Head of caudate nucleus (tissue), 42 donors: ENCODE measurements at places on chromosomes 6 and 20.

DNA sequence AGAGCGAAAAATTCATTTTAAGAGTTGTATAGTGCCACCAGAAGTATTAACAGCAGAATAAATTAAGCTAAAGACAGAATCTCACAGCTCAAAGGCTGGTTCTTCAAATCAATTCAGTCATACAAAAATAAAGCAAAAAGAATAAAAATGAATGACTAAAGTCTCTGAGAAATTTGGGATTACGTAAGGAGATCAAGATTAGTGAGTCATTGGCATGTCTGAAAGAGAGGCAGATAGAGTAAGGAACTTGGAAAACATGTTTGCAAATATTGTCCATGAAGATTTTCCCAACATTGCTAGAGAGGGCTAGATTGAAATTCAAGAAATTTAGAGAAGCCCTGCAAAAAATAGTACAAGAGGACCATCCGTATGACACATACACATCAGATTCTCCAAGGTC, 1413.9 kb upstream of the ADGRB3 start:
- DNase-seq, result no peak

DNA sequence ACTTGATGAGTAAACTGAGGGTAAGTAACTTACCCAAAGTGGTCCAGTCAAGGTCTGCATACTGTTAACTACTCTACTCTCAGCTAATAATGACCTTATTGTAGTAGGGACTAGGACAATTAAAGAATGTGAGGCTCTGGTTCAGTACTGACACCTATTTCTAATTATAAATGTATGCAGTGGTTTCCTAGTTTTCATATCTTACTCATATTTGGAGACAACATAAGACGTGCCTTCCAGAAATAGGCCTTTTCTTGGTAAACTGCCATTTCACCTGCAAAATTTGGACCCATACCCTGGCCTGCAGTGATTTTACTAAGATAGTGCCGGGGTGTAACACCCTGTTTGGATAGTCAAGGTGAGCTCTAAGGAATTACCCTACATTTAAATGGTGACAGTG, 24.7 kb downstream of the GJA1 start:
- no peak for DNase-seq

DNA sequence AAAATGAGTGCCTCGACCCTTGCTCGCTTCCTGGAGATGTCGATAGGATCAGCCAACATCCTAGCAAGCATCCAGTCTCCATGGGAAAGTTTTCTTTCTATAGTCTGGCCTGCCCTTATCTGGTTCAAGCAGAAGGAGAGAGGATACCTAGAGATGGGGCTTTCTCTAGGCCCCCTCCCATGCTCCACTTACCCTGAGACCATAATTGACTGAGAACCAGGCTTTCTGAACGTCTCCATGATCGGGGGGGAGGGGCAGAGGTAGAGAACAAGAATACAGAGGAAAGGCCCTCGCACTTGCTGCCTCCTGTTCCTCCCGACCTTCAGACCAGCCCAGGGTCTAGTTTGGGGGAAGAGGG, 31.6 kb upstream of the EPB41L1 start:
- no peak for DNase-seq

DNA sequence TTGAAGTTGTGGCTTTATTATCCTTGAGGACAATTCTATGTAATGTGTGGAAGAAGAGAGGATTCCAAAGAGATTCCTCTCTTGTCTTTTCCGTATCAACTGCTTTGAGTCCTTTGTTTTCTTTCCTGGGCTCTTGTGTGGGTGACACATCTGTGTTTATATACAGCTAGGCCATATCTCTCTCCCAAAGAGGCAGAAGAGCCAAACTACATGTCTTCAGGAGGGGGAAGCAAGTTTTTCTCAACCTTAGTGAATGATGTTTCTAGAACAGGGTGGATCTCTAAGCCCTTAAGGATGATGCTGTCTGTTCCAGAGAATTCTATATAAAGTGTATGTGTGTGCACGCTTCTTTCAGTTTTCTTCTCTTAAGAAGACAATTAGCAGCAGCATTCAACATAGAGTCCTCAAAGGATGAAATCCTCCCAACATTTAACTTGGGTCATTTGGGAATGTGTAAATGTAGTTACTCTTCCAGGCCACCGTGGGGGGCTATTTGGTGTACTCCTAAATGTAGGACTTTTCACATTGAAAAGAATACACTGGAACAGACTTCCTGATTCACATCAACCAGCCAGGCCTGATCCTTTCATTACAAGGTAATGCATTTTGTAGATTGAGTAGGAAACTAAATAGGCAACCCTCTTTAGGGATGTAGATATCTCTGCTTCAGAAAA, 92.8 kb upstream of the EEF1E1 start:
- DNase-seq, result no peak

- DNase-seq, result peak; percentile 66
Measured at GRCh38 chr6:131949909-131950766, 1.0 kb downstream of the CCN2 start.

- DNase-seq, result no peak
Measured at GRCh38 chr6:70151616-70152015, 151.3 kb downstream of the COL9A1 start.

DNA sequence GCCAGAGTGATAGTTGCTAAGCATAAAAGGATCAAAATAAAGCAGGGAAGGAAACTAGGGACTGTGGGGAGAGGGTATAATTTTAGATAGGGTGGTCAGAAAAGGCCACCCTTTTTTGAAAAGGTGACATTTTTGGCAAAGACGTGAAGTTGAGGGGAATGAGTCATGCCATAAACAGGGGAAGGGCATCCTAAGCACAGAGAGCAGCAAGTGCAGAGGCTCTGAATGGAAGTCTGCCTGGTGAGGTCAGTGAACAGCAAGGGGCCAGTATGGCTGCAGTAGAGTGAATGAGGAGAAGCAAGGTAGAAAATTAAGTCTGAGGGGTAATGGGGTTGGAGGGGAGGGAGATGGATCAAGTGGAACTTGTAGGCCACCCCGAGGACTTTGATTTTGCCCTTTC, 2.4 kb downstream of the KLC4 start:
- DNase-seq, result no peak

DNA sequence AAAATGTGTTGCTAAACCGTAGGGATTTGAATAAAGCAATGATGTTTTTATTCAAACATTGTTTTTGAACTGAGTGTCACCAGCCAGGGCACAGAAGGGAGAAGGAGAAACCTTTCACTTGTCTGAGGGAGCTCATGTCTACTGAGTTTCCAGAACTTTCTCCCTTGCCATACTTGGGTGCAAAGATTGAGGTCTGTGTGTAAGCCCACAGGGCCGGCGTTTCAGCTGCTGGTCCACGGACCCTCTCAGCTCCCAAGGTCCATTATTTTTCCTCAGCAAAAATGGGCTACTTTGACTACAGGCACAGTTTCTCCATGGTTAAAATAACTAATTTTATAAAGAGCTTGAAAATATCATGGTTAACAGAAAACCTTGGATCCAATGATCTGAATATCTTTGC, 32.6 kb downstream of the PSMG4 start:
- DNase-seq, result no peak

- DNase-seq, result no peak
Measured at GRCh38 chr20:635893-636338, 17.1 kb downstream of the SRXN1 start.

GRCh38 chr20:48850257-48850976, 22.6 kb upstream of the PREX1 start:
- DNase-seq, result no peak

GRCh38 chr6:100229512-100229911, 235.2 kb downstream of the SIM1 start:
- DNase-seq, result no peak

- DNase-seq, result no peak
Measured at GRCh38 chr6:101001012-101001411, 119.9 kb upstream of the ASCC3 start.

GRCh38 chr20:63509088-63509564, 10.2 kb upstream of the EEF1A2 start:
- no peak for DNase-seq

DNA sequence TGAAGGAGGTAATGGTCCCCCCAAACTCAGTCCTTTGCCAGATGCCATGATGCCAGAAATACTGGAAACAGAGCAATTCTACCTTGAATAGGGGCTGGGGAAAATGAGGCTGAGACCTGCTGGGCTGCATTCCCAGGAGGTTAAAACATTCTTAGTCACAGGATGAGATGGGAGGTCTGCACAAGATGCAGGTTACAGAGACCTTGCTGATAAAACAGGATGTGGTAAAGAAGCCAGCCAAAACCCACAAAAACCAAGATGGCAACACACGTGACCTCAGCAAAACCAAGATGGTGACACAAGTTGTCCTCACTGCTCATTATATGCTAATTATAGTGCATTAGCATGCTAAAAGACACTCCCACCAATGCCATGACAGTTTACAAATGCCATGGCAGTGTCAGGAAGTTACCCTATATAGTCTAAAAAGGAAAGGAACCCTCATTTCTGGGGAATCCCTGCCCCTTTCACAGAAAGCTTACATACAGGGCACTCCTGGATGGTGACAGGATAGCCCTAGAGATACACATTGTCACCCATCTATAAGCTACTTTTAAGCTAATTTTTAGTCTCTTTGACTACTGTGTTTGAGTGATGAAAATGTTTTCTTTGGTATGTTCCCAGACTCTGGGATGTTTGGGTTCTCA, 979.7 kb downstream of the TBC1D32 start:
- no peak for DNase-seq

DNA sequence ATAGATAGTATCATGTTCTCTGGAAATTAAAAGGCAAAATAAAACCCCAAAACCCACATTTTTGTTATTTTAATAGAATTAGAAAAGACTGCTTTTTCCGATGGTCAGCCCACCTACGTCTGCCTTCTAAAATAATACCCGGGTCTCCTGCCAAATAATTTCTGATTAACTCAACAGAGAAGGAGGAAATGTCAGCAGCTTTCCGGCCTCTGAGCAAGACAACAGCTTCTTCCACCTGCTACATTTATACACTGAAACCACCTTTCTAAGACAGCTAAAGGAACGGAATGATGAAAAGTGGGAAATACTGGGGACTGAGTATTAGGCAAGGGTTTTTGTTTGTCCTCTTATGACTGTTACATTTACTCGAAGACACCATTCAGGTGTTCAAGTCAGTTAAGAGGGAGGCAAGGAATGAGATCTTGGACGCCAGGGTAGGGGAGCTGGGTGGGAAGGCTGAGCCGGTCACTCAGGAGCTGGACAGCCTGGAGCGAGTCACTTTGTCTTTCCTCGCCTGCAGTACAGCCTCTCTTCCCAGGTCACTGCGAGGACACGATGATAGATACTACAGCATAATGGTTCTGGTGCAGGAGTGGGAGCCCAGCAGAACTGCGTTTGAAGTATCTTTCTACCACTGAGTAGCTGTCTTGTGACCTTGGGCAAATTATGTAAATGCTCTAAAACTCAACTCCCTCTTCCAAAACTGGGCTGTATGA, 96.3 kb upstream of the QKI start:
- DNase-seq, result no peak

- no peak for DNase-seq
Measured at GRCh38 chr6:8269872-8270454, 165.4 kb downstream of the SLC35B3 start.

DNA sequence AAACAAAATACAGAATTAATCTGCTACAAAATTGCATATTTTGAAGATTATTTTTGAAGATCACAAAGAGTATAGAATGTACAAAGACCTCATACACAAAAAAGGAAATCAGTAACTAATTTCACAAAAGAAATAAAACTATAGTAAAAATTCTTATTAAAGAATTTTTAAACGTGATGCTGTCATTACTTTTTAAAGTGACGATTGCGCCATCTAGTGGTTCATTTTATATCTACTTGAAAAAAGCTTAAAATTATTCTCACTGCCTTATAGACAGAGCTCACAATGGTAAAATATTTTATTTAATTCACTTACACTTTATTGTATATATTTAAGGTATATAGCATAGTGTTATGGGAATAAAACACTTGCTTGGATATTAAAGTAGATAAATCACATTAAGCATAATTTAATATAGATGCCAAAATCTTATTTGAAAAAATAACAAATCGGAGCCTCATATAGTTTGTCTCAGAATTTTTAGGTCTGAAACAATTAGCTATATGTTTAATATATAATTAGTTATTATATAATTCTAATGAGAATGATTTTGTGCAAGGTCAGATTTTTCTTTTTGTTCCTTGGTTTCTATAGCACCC, 128.8 kb downstream of the PHF3 start:
- no peak for DNase-seq

GRCh38 chr20:39309458-39309857, 347.3 kb downstream of the DHX35 start:
- DNase-seq, result no peak

DNA sequence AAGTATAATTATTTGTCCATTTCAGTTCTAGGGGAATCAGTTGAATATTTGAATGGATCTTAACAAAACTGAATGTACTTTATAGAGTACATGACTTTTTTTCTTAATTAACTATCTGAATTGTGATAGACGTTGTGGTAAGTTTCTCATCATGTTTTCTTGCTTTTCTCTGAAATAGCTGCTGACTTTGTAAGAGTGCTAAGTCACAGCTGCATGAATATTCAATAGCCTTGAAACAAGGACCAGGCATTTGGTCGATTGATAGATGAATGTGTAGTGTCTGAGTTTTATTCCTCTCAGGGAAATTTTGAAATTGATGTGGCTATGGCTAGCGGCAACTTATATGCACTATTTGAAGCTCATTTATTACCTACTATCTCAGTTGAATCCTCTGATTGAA, 56.0 kb downstream of the ADGRB3 start:
- DNase-seq, result no peak

- DNase-seq, result no peak
Measured at GRCh38 chr6:78199044-78199443, 546.2 kb downstream of the MEI4 start.

DNA sequence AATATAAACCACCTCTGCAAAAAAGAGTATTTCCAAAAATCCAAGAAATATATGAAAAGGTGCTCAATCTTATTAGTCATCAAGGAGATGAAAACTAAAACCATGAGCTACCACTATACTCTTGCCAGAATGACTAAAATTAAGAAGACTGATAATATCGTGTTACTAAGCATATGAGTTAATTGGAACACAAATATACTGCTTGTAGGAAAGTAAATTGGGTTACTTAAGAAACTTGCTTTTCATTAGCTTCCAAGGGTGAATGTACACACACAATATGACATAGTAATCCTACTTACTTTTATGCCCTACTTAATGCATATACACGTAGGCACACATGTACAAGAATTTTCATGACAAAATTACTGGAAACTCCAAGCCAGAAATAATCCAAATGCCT, 3.4 kb downstream of the THEMIS start:
- DNase-seq, result no peak

GRCh38 chr6:143692696-143693095, 14.9 kb downstream of the PHACTR2 start:
- DNase-seq, result no peak

DNA sequence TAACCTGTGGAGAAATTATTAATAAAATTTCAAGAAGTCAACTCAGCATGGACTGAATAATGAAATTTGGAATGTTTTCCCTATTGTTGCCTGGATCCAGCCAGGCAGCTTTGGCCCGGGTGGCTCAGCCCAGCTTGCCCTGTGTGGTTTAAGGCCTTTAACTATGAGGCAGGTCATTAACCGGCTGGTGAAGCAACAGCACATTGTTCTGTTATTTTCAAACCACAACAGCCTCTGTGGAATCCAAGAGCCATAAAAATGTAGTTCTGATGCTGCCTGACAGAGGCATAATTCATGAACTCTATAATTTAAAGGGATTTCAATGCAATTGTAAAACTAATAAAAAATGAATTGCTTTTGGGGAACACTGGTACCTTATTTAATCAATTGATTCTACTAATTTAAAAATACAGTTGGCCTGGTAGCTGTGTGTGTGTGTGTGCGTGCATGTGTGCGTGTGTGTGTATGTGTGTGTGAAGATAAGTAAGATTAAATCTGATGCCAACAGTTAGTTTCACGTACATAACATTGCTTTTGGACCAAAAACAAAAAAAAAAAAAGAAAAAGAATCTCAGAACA, 117.7 kb downstream of the RPS12 start:
- no peak for DNase-seq
